ENCODE measurements at places on chromosomes 16 and 17. TPM values are rescaled to one million over a fixed set of nuclear protein-coding genes. Genes with fewer than 3 reads are reported as not detected.

DNA sequence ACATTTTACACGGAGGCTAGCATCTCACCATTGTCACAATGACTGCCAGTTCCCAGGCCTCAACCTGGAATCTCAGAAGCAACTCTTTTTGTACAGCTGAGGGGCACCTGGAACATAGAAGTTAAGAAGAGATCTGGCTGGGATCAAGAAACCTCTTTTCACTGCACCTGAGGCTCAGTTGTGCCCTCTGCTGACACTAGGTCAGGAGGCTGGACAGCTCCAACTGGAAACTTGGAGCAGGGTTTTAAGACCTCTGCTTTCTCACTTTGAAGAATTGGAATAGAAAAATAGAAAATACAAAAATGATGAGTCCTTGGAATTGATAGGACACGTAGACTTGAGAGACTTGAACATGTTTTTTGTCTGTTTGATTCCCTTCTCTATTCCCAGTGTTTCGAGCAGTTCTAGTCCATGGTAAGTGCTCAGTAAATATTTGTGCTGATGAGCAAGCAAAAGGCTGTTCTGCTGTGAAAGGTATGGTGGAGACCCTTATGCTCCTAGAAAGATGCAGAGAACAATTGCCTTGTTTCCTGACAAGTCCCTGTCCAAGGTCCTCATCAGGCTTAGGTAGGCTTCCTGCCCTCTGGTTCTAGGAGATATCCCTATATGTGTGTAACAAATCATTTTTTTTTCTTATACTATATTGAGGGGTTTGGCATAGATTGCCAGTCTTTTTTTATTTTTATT, 13.6 kb upstream of the PPM1D start:
- no peak for DNase-seq

DNA sequence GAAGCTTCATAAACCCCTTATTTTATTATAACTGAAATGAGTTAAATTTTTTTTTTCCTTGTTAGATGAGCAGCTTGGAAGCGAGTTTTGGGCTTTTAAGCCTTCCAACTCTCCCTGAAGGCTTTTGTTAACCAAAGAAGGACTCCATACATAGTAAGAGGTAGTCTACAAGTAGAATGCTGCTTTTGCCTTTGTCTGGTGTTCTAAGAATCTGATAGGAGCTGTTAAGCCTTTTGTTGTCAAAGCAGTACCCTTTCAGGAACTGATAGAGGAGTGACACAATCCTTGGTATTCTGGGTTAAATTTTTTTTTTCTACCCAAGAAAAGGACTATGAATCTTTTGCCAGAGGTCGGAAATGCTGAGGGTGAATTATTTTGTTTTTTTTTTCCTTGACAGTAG, 26.1 kb downstream of the MAP2K4 start:
- no peak for DNase-seq

The PLA2G10 gene
- total RNA-seq, result not detected

The BAIAP2 gene
- total RNA-seq, result 8.4 TPM

The COPZ2 gene
- 129 TPM for total RNA-seq

DNA sequence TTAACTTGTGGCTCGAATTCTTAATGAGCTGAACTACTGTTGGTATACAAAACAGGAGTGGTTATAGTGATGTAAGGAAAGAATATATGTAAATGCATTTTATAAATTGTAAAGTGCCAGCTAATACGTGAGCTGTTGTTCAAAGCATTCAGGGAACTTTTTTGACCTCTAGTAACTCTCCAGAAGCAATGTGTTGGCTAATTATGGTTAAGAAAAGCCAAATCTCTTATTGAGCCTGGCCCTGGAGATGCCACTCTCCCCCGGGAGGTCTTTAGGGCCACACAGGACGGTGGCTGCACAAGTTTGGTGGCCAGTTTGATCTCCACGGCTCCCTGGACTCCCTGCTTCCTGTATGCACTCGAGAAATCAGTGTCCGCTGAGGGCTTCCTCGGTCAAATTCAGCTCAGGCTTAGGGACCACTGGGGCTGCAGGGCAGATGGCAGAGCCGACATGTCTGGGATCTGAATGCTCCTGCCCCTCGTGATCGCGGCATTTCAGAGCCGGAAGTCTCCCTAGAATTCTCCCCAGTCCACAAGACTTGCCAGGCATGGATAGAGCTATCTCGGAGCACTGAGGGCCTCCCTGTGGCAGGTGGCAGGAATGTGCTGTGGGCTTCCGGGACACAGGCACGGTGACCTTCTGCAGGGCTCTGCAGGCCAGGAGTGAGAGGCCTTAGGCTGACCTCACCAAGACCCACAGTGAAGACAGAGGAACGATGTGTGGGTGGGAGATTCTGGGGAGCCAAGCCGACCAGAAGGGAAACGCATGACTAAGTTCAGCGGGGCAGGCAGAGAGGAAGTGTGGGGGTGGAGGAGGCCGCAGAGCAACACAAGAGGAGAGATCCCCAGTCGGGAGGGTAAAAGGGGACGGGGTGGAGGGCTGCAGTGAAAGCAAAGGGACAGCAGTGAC, 18.6 kb upstream of the PITPNM3 start:
- no peak for DNase-seq

Measured in umbilical cord (tissue), 2 donors.